H7 (cell line): ENCODE measurements at places on chromosomes 5 and 9. TPM values are rescaled to one million over a fixed set of nuclear protein-coding genes. Genes with fewer than 3 reads are reported as not detected.

- DNase-seq: peak; percentile 57
Measured at GRCh38 chr9:93082841-93083411, 13.1 kb upstream of the CARD19 start.

- no peak for DNase-seq
Measured at GRCh38 chr5:5430136-5430535, 7.7 kb downstream of the ICE1 start.

DNA sequence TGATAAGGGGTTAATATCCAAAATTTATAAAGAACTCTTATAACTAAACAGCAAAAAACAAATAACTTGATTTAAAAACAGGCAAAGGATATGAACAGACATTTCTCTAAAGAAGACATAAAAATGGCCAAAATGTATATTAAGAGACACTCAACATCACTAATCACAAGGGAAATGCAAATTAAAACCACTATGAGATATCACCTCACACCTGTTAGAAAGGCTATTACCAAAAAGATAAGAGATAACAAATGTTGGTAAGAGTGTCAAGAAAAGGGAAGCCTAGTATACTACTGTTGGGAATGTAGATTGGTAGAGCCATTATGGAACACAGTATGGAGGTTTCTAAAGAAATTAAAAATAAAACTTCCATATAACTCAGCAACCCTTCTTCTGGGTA, 19.4 kb upstream of the SH3TC2 start:
- DNase-seq: no peak

- no peak for DNase-seq
Measured at GRCh38 chr9:81801190-81801589, 111.8 kb upstream of the TLE1 start.

DNA sequence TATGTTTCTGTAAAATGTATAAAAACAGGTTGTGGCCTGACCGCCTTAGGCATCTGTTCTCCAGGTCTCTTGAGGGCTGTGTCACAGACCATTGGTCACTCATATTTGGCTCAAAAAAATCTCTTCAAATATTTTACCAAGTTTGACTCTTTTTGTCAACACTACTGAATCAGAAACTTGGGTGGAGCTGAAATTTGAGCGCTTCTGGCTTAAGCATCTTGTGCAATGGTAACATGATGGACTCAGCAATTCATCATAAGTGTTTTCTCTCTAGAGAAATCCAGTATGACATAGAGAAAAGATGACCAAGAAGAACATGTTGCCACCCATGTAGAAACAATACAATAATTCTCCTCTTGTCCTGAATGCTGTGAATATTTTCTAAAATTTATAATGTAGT, 387.9 kb downstream of the MAT2B start:
- no peak for DNase-seq

PCDHGB6 gene
- 1.7 and 1.9 TPM in 2 replicates for total RNA-seq

DRD1 gene
- 0.10 TPM in 1 of 2 replicates, not detected in the other for total RNA-seq

ZNG1F gene
- total RNA-seq: 3.1 and 10.1 TPM in 2 replicates

KCNIP1 gene
- 0.33 and 0.48 TPM in 2 replicates for total RNA-seq
